ENCODE measurements at places on chromosomes 2 and 18.

DNA sequence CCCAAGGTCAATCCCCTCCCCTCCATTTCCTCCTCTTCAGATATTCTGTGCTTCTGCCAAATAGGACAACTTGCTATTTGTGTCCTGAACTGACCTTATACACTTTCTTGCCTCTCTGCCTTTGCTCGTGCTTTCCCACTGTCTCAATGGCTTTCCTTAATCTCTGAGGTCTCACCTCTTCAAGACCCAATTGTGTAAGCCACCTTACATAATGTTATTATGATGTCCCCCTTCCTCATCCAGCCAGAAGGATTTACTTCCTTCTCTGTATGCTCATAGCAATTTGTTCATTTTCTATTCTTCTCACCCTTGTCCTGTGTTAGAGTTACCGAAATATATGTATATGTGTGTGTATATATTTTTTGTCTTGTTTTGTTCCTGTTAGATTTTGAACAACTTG is 26.9 kb upstream of the DARS1 start:
- DNase-seq: no peak

- no peak for DNase-seq
Observed at GRCh38 chr2:31066551-31066950, 71.7 kb downstream of the GALNT14 start.

- DNase-seq: no peak
Observed at GRCh38 chr2:120985174-120985996, 249.7 kb downstream of the GLI2 start.

DNA sequence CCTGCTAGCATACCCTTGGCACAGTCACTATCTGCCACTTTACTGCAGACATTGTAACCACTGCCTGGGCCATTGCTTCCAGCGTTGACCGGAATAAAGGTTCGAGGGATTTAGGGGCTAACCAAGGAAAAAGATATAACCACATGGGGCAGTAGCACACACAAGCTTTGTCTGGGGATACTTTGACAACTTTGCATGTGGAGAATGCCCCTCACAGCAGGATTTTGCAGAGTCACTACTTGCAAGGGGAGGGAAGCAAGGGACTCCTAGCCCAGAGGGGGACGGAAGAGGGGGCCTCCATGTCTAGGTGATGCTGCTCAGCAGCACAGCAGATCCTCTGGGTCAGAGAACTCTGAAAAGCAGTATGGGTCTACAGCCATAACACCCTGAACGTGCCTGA is 138.7 kb downstream of the SPP2 start:
- no peak for DNase-seq

GRCh38 chr2:150695451-150696135 is 208.1 kb upstream of the RND3 start:
- no peak for DNase-seq

GRCh38 chr18:5449858-5450509 is 93.8 kb downstream of the EPB41L3 start:
- DNase-seq: no peak

DNA sequence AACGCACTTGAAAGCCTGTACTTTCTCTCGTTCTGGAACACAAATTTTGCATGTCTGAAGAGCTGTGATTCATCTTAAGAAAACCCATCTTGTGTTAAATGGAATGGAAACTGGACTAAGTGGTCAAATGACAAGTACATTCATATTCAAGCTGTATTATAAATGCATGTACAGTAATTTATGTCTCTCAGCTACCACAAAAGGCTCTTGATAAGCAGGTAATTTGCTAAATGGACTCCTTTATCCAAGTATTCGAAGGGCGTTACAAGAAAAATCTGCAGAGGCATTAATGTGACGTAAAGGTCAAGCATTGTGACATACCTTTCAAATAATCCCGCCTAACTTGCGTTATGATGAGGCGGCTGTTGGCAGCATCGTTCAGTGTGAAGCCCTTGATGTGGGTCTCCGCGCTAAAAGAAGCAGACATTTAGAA is 66.6 kb downstream of the ABCG8 start:
- DNase-seq: no peak

- no peak for DNase-seq
Observed at GRCh38 chr18:45361125-45361851, 254.0 kb upstream of the SLC14A2 start.
